ENCODE measurements at places on chromosomes 2 and 18.

DNA sequence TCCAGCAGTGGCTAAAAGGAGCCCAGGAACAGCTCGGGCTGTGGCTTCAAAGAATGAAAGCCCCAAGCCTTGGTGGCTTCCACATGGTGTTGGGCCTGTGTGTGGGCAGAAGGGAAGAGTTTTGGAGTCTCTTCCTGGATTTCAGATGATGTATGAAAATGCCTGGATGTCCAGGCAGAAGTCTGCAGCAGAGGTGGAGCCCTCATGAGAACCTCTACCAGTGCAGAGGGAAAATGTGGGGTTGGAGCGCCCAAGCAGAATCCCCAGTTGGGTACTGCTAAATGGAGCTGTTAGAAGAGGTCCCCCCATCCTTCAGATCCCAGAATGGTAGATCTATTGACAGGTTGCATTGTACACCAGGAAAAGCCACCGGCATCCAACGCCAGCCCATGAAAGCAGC is 412.1 kb downstream of the TDRD15 start:
- no peak for DNase-seq

- DNase-seq, result no peak
Observed at GRCh38 chr2:126932529-126932928, 33.8 kb downstream of the TEX51 start.

DNA sequence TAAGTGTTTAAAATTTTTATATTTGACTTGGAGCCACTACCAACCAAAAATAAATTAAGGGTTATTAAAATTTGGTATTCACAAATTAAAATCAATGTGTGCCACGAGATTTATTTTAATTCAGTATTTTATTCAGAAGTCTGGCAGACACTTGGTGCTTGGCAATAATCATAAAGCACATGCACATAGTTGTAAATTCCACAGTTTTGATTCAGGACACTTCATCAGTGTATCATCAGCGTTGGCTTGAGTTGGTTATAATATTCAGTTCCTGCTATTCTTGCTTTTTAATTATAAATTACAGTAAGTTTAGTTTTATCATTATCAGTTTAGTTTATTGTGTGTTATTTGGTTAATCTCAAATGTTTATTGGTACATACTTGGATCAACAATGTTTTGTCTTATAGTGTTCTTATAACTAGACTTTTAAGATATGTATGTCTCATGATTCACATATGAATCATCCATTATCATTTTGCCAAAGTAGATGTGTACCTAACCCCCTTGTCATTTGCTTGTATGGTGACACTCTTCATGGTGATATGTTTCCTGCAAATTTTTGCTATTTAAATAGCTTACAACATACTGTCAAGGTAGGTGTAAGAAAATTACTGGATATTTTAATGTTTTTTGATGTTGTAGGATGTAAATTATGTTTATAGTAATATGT is 237.9 kb downstream of the BABAM2 start:
- no peak for DNase-seq

DNA sequence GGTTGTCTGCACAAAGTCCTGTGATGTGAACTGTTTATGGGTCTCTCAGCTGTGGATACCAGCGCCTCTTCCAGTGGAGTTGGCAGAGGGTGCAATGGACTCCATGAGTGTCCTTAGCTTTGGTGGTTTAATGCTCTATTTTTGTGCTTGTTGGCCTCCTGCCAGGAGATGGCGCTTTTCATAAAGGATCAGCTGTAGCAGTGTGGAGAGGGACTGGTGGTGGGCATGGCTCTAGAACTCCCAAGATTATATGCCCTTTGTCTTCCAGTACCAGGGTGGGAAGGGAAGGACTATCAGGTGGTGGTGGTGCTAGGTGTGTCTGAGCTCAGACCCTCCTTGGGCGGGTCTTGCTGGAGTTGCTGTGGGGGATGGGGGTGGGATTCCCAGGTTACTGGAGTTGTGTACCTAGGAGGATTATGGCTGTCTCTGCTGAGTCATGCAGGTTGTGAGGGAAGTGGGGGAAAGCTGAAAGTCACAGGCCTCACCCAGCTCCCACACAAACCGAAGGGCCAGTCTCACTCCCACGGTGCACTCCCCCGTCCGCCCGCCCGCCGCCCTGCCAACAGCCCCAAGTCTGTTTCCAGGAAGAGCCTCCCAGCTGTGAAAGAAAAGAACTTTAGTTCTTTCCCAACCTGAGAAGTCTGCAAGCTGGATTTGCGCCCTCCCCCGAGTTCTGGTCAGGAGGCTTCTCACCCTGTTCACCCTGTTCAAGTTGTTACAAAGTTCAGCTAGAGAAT is 108.1 kb downstream of the MARCO start:
- DNase-seq, result no peak

GRCh38 chr18:10138719-10139118 is 224.9 kb downstream of the VAPA start:
- no peak for DNase-seq

DNA sequence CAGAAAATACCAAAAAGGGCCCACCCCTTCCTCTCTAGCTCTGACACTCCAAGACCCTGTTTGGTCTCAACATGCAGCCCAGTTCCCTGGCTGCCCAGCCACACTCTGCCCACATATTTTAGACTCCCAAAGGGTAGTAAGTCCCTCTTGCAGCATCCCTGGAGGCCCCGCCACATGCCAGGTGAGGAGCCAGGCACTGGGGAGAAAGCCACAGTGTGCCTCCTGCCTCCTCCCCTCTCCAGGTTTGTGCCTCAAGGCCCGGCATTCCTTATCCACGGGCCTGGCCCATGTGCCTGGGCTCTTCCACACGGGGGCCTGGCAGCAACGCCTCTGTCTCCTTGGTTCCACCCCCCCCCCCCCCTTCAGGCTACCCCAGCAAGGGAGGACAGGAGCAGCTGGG is 75.5 kb downstream of the HS1BP3 start:
- DNase-seq, result no peak

GRCh38 chr2:241053576-241054251 is 48.4 kb downstream of the MTERF4 start:
- no peak for DNase-seq

GRCh38 chr18:49059028-49059834 is 108.5 kb upstream of the SMAD7 start:
- no peak for DNase-seq

- DNase-seq, result peak; percentile 55
Observed at GRCh38 chr2:77314721-77315120, 207.5 kb downstream of the LRRTM4 start.

DNA sequence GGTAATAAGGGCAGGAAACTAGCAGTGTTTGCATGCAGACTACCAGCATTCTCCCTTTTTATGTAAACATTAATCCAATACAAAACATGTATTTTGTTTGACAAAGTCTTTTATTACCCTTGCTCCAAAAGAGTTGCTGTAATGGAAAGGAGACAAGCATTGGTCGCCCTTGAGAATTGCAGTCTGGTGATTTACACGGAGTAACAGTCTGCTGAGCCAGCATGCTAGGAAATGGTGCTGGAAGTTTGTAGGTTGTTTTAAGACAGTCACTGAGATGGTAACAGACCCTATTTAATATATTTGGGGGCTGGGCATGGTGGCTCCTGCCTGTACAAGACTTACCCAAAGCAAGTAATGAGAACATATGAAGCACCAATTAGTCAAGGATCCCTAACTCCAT is 2.8 kb upstream of the PRKCE start:
- no peak for DNase-seq

DNA sequence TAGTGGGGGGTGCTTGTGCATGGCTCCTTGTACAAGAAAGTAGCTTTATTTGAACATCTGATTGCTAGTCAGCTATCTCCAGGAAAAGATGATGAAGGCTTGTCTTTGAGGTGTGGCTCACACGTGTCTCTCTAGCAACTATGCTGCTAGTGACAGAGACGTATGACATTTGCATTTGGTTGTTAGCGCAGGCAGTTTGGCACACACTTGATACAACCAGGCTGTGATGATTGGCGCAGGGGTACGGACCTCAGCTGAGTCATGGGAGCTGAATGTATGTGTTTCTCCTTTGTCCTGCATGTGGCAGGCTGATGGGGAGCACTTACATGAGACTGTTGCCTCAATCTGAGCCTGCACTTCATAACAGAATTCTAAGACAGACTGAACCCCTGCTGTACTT is 29.6 kb downstream of the PTCD3 start:
- DNase-seq, result no peak

- no peak for DNase-seq
Observed at GRCh38 chr2:148701039-148701438, 56.5 kb downstream of the EPC2 start.

DNA sequence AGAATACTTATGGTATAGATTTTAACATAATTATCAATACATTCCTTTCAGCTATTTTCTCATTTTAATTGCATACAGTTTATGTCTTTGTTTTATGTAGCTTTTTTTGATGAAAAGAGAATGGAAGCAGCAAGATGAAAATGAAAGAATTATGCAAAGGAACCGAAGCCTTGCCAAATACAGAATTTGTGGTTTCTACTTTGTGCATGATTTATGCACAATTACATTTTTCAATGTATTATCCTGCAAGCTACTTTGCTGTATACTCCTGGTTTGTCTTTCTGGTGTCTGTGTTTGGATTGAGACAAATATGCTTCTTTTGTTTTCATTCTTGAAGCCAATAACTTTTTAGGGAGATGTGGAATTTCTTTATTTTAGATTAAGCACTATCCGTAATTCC is 1642.6 kb upstream of the CELF4 start:
- DNase-seq, result no peak

DNA sequence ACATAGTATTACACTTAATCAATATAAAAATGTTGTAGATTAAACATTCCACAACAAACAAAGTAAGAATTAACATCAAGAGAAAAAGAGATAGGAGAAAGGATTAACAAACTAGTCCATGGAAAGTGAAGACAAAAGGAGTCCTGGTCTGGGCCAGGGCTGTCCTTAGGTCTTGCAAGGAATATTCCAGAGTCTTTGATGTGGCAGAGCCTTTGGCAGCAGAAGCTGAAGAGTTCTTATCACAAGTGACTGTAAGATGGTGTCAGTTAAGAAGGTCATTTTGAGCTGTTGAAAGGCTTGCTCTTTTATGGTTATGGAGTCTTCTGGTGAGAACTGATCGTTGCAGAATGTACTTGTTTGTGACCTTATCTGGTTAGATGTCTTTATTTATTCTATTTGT is 127.7 kb upstream of the LRRTM4 start:
- DNase-seq, result no peak

- DNase-seq, result peak; percentile 90
Observed at GRCh38 chr18:63949068-63949737, at the start of gene HMSD. TSS of gene HMSD (plus strand) at chr18:63949301. CDS start at chr18:63953456, 4,155 bp downstream.

- no peak for DNase-seq
Observed at GRCh38 chr2:206031162-206031784, 54.7 kb downstream of the INO80D start.

GRCh38 chr2:54878182-54878581 is 154.7 kb downstream of the EML6 start:
- no peak for DNase-seq

DNA sequence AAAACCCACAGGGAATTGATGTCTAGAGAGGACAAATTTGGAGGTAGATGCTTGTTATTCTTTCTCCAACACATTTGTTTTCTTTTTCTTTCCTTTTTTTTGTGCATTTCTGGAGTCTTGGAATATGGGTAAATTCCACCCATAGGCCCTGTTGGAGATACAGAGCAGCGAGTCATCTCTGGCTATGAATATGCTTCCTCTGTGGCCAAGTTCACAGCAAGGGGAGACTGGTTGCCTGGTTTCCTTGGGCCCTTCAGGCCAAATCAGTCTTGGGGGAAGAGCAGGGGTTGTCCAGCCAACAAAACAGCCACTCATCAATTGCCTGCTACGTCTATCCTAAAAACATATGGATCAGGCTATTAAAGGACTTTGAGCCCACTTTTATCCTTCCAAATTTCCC is 27.5 kb downstream of the SP100 start:
- DNase-seq, result no peak

DNA sequence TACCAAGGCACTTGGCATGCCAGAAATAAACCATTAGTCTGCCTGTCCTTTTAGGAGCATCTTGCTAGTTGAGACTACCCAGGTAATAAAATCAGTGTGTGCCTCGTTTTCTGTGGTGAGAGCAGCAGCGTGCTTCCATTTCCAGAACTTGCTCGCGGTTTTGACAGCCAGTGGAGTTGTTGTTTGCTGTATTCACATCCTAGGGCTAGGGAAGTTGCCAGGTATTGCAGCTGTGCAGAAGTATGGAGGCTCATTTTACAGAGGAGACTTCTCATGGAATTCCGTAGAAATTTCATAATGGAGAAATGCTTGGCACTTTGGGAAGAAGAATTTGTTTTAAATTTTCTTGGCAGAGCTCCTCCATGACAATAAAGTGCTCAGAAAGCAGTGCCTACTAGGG is 1355.1 kb upstream of the ZEB2 start:
- DNase-seq, result no peak

DNA sequence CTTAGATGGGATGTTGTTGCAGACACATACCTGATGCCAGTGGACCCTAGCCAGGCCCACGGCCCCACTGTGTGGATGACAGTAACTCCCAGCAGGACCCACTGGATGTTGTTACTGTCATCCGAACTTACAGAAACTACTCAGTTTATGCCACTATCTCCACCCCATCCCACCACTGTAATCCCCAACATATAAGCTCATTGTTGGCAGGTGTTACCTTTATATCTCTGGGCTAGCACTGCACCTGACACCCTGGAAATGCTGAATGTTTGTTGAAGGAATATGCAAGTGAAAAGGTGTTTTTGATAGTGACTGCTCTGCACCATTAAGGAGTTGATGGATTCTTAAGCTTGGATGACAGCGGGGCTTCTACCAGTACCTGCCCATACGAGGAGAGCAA is 133.5 kb upstream of the ASB18 start:
- DNase-seq, result no peak

GRCh38 chr18:36850527-36851201 is 21.7 kb downstream of the KIAA1328 start:
- no peak for DNase-seq

- DNase-seq, result peak; percentile 8
Observed at GRCh38 chr2:75464348-75464946, 96.3 kb downstream of the EVA1A start.

- DNase-seq, result no peak
Observed at GRCh38 chr2:67579216-67579615, 182.1 kb downstream of the ETAA1 start.

- no peak for DNase-seq
Observed at GRCh38 chr2:7845332-7845731, 836.5 kb upstream of the ID2 start.

DNA sequence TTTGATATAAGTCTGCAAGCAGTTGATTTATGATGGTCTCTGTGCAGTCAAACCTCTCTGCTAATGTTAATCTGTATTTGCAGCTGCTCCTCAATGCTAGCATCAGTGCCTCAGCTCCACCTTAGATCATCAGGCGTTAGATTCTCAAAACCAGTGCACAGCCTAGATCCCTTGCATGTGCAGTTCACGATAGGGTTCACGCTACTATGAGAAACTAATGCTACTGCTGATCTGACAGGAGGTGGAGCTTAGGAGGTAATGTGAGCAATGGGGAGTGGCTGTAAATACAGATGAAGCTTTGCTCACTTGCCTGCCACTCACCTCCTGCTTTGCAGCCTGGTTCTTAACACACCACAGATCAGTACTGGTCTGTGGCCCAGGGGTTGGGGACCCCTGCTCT is 18.4 kb downstream of the RBKS start:
- no peak for DNase-seq

- DNase-seq, result no peak
Observed at GRCh38 chr2:218995561-218995960, 2.3 kb upstream of the CRYBA2 start.

Measured in NCI-H774 (cell line).